Neural progenitor cell (in vitro differentiated cells): ENCODE measurements at places on chromosomes 12 and 14.

DNA sequence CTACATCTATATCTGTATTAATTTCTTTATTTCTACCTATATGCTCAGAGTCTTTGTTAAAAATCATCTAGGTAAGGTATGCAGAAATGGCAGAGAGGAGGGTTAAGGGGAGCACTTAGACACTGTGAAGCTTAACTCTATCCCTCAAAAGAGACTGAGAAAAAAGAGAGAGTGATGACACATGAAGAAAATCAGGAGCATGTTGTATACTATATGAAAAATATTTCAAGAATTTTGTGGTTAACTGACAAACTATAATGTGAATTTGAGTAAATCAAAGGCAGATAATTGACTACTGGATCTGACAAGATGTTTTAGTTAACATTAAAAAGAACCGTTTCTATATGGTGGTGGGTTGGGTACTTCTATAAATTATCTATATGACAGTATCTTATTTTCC lies 1814.2 kb upstream of the SEL1L start:
- no peak for DNase-seq

- peak; percentile 46 for DNase-seq
Measured at GRCh38 chr14:89543425-89543790, 126.4 kb upstream of the FOXN3 start.

GRCh38 chr12:50200552-50201273 lies 33.5 kb upstream of the CERS5 start:
- DNase-seq = no peak

GRCh38 chr12:114710151-114710550 lies 26.2 kb upstream of the TBX3 start:
- peak; percentile 46 for DNase-seq

GRCh38 chr12:111024205-111024801 lies 103.9 kb upstream of the MYL2 start:
- DNase-seq = peak; percentile 87

- no peak for DNase-seq
Measured at GRCh38 chr14:35844494-35844893, 18.4 kb downstream of the BRMS1L start.

DNA sequence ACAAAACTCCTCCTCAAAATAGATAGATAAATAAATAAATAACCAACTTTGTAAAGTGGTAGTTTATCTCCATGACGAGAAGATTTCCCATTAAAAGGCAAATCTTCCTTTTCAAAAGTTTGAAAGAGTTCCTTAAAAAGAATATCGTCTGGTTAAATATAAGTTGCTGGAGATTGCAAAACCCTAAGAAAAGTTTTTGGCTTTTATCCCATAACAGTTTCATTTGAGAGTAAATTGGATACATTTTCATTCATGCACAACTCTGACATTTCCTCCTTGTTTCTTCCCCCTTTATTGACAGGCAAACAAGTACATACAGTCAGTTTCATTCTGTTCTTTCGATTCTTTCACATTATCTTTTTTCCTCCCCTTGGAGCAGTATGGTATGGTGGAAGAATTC lies 45.4 kb upstream of the BTG1 start:
- no peak for DNase-seq

DNA sequence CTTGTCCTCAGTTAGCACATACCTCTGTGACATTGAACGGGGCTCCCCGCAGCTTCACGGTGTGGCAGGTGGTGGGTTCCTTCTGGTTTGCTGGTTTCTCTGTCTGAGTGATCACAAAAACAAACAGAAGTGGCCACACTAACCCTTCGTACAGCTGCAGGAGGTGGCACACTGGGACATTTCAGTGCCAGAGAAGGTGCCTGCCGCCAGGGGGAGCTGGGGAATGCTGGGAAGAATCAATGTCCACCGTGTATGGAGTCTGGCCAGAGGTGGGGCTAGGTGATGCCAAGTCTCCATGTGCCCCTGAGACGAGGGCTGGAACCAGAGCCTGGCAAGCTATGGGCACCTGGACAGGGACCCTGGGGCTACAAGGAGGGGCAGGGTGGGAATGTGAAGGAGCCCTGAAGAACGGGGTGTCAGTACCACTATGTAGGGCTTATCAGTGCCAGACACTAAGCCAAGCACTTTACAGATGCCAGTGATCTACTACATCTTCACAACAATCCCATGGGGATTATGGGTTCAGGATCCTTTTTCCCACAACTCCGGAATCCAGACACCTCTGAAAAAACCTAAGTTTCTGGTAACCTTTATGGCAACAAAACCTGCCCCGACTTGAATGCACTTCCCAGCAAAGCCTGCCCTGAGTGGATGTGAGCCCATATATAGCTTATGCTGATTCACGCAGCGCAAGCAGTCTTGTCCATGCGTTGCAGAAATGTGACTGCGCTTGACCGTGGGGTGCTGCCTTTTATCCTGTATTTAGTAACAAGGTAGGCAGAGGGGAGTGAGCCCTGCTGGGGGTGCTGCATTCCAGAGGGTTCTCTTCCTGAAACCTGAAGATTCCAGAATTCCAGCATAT lies 10.8 kb downstream of the RBM19 start:
- peak; percentile 62 for DNase-seq

GRCh38 chr12:49345051-49345824 lies 1.4 kb upstream of the DNAJC22 start:
- peak; percentile 81 for DNase-seq

DNA sequence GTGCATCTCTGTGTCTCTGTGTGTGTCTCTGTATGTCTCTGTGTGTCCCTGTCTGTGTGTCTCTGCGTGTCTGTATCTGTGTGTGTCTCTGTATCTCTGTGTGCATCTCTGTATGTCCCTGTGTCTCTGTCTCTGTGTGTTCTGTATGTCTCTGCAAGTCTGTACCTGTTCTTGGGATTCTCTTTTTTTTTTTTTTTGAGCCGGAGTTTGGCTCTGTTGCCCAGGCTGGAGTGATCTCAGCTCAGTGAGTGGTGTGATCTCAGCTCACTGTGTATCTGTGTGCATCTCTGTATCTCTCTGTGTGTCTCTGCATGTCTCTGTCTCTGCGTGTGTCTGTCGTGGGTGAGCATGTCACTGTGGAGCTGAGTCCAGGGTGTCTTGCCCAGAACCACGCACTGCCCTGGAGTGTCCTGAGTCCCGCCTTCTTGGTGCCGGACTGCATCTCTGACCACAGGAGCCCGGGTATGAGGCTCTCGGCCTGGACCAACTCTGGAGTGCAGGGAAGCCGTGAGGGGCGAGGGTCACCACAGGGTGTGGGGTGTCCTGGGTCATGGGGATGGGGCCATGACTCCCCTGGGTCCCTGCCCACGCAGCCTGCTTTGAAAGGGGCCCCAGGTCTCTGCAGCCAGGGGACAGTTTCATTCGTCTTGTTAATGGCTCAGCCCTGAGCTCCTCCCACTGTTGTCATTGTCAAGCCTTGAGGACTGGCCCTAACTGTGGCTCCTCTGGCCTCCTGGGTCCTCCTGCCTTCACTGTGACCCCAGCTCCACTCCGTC lies 11.8 kb downstream of the MYL2 start:
- no peak for DNase-seq

- DNase-seq = no peak
Measured at GRCh38 chr12:42124764-42125387, 19.8 kb downstream of the GXYLT1 start.

DNA sequence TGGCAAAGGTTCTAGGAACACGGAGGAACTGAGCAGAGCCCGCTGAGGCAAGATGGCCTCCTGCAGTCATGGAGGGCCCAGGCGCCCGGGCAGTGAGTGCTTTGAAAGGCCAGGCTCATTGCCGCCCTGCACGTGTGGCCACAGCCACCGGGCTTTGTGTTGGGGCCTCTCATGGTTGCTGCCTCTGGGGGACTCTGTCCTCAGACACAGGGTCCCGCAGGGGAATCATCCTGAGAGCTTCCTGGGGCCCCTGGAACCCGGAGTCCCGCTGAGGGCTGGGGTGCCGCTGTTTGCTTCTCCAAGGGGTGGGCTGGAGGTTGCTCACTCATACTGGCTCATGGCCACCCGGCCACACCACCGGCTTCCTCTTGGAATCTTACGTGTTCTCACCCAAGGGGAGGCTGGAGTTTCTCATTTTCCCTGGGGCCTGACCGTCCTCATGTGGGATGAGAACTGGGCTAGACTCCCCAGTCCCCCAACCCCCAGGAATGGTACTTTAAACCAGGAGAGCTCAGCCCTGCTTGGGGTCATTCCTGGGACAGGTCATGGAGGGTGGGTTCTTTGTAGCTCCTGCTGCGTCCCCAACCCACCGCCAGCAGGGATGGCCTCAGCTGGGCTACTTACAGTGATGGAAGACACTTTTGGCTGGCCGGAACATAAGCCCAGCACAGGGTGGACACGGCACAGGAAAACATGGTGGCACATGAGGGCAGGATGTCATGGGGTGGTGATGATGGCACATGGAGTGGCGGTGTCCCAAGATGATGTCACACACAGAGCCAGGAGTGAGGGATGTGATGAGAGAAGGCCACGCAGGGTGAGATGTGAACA lies 21.1 kb upstream of the LRTM2 start:
- no peak for DNase-seq

DNA sequence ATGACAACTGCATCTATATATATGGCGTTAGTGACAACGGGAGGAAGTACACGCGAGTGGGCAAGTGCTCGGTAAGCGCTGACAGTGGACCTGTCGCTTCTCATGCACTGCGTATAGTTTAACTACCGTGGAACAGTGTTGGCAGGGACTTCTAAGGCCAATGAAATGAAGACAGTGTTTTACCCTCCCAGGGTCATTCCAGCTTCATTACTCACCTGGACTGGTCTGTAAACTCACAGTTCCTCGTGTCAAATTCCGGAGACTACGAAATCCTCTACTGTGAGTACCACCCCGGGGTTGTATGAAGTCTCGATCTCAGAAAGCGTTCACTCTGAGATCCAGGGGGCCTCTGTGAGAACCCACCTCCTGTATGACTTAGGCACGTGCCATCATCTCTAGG lies 129.2 kb upstream of the EVL start:
- no peak for DNase-seq

GRCh38 chr14:101737414-101738339 lies 23.8 kb upstream of the PPP2R5C start:
- no peak for DNase-seq

DNA sequence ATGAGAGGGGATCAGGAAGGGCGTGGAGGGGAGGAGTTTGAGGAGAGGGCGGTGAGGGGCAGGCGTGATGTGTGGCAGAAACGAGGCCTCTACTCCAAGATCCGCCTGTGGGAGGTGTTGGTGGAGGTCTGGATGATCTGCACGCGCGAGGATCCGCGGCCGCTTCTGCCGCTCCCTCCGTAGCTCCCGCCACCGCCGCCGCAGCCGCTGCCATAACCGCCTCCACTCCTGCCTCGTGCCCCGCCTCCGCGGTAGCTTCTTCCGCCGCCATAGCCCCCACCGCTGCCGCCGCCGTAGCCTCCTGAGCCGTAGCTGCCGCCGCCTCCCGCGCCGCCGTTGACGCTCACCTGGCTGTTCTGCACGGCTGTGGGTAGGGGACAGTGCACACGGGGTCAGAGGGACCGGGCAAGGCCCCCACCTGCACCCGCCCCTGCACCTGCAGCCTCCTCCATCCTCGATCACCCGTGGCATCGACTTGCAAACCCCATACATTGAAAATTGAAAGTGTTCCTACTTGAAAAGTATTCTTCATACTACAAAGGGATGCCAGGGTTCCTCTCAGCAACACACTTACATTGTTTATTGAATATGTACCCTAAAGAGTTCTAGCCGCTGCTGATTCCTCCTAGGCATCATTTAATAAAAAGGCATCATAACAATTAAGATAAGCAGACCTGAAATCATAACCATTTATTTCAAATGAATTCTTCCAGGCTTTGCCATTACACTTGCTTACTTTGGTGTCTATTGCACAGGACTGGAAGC lies 11.1 kb upstream of the KRT1 start:
- DNase-seq = peak; percentile 70

DNA sequence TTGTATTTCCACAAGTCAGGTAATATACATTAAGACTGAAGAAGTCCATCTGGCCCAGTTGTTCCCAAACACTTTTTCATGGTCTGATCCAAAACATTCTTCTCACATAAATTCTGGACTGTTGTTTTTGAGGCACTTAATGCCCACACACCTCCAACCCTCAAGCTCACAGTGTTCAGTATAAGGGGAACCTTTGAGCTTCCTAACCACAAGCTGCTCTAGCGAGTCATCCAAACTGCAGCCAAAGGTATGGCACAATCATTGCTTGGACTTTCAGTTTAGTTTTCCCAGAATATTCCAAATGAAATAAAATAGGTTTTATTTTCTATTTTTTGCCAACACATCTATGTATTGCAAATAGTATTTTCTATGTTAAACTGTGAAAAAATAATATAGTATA lies 103.0 kb downstream of the PUS7L start:
- DNase-seq = no peak

DNA sequence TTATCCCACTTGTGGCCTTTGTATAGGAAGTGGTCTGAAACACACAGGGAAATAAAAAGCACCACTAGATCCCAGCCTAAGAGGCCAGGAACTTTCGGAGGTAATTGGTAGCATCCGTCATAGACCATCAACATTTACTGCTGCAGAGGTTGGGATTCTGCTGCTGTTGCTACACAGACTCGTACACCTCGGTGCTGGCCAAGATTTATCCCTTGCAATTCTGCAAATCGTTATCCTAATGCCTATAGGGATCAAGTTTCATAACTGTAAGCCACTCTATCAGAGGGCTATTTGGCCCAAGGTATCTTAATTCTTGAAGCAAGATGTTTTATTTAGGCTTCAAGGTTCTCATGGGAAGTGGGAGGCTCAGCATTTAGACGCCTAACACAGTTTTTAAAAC lies 913.6 kb downstream of the GALC start:
- DNase-seq = no peak

- DNase-seq = no peak
Measured at GRCh38 chr12:123479442-123480180, 21.7 kb downstream of the SNRNP35 start.

DNA sequence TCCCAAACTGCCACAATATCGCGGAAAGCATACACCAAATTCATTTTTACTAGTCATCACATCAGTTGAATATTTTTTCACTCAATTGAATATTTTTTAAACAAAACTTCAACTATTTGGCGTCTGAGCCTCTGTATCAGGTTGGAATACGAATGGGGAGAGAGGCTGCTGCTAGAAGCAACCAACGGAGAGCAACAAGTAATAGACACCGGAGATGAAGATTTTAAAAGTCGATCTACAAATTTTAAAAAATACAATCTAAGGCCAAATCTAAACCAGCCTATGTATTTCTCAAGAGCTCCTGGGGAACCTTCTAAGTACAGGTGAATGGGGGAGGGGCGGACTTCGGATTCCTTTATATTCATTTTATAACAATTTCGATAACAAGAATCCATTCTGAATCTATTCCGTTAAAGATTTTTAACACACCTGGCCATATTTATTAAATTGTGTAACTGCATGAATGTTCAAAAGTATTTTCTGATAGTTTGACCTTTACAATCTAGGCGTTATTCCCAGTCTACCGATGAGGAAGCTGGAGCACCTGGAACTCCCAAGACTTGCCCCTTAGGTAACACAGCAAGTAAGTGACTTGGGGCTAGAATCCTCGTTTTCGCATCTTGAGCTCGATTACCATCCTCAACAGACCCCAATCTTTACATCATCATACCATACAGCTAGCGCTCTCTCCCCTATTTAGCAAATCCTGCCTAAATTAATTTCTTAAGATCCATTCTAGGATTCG lies 1.2 kb downstream of the GNPNAT1 start:
- DNase-seq = peak; percentile 34

- peak; percentile 92 for DNase-seq
Measured at GRCh38 chr12:58540480-58541299, 379.6 kb downstream of the LRIG3 start.

GRCh38 chr12:46154221-46154985 lies 114.4 kb downstream of the SLC38A1 start:
- no peak for DNase-seq

GRCh38 chr12:130119241-130119861 lies 42.9 kb upstream of the FZD10 start:
- no peak for DNase-seq
